ENCODE measurements at places on chromosomes 1 and 21.

DNA sequence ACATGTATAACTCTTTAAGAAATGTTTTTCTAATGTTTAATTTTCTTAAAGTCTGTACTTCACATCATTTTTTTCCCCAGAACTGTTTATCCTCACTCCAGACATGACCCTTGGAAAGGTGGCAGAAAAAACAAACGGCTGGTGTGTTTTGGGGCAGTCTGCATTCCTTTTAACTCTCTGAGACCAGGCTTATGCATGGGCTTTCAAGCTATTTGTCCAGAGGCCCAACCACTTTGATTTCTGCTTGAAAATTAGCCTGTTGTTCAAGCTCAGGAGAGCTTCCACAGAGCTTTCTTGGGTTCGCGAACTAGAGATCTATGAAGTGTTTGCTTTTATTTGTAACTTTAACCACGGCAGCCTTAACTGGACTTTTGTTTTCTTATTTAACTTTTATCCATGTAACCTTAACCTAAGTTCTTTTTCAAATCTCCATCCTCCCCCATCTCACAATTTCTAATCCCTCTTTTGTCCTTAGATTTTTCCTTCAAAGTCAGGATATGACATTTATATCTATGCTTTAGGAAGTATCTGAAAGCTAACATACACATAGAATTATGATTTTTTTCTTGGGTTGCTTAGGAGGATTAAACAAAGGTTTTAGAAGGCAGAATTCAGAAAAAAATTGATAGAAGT is 111.8 kb downstream of the FGGY start:
- DNase-seq = no peak

DNA sequence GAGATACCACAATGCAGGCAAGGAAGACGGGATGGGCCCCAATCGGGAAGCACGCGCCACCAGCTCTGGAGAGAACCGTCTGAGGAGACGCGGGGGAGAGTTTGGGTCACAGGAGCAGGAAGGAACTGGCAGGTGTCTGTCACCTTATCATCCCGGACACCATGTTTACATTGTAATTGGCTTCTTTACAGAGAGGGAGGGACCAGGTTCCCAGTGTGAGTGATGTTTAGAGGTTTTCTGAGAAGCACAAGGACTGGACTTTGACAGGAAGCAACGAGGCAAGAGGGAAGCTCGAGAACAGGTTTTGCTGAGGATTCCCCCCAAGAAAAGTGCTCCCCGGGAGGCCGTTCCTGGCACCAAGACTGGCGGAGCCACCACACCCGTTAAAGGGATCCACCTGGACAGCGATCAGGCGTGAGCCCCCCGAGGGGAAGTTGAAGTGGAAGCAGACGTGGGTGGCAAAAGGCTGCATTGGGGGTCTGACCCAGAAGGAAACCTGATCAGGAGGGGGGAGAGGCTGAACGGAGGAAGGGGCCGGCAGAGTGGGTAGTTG is 957 bp downstream of the EPS15 start:
- peak; percentile 11 for DNase-seq

DNA sequence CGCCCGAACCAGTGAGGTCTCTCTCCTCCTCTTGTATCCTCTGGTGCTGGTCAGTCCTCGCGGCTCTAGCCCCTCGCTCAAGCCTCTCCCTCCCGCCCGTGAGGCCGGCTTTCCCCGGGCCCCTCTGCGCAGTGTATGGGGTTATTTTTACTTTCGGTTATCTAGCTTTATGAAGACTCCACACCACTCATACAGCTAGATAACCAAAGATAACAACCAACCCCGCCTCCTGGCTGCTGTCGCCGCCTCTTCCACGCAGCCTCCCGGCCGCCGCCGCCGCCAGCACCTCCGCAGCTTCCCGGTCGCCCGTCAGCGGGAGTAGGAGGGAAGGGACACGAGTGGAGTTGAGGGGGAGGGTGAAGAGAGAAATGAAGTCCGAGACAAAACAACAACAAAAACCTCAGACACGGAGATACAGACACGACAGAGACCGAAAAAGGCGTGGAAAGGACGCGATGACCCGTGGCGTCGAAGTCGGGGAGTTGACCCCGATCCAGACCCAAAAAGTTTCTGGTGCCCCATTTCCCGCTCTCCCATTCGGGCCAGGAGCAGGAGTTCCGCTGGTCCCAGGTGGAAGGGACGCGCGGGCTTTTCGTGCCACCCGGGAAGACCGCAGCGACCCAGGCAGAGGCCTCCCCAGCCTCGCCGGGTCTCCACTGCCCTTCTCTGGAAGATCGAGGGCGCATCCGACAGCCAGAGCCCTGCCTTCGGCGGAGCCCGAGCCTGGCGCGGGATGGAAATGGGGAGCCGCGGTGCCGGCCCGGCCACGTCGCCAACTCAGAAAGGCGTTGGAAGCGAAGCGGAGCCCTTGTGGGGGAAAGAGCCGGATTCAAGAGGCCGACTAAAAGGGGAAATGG is 51.4 kb downstream of the RHBG start:
- DNase-seq = no peak

GRCh38 chr1:228315945-228316588 is 90.6 kb downstream of the TRIM11 start:
- no peak for DNase-seq

DNA sequence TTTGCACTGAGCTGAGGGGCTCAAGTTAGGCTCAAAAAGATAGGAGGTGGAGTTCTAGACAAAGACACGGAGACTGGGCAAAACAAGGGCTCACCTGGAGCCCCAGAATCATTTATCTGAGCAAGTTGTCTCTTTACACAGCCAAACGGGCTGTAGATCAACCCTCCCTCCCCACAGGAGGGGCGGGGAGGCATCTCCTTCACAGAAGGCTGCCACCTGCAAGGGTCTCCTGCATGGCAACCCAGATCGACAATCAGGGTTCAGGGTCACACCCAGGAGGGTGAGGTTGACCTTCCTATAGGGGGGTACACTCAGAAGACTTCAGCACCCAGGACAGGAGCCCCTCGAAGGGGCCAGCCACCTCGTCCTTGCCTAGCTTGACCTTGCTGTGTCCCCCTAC is 84.0 kb downstream of the CD247 start:
- DNase-seq = no peak

DNA sequence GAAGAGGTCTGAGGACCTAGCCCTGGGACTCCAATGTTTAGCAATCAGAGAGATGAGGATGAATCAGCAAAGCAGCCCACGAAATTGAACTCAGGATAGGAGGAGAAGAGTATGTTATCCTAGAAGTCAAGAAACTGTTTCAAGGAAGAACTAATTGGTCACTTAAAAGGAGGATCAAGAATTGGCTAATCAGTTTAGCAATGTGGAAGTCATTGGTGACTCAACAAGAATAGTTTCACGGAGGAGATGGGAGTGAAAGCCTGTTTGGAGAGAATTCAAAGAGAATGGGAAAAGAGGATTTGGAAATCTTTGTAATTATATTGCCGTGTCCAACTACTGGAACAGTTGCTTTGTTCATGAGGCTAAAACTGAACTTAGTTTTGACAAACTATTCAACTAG is 7.4 kb downstream of the HMCN1 start:
- no peak for DNase-seq

DNA sequence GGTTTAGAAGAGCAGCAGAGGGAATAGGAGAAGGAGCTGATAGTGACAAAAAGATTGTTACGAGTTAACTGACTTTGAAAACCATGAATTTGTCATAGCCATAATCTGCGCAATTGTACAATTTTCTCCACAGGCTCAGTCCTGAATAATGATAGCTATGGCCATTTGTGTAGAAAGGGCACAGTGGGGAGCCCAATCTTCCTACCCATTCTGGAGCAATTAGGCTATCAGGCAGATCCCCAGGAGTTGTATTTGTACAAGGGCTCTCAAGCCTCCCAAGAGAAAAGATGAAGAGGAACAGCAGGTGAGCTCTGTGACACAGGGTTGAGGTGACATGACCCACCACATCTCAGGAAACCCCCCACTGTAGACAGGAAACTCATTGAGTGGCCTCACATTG is 42.1 kb upstream of the SAMD13 start:
- no peak for DNase-seq

- DNase-seq = no peak
Observed at GRCh38 chr1:104765085-104765484, 1015.4 kb downstream of the AMY1C start.

DNA sequence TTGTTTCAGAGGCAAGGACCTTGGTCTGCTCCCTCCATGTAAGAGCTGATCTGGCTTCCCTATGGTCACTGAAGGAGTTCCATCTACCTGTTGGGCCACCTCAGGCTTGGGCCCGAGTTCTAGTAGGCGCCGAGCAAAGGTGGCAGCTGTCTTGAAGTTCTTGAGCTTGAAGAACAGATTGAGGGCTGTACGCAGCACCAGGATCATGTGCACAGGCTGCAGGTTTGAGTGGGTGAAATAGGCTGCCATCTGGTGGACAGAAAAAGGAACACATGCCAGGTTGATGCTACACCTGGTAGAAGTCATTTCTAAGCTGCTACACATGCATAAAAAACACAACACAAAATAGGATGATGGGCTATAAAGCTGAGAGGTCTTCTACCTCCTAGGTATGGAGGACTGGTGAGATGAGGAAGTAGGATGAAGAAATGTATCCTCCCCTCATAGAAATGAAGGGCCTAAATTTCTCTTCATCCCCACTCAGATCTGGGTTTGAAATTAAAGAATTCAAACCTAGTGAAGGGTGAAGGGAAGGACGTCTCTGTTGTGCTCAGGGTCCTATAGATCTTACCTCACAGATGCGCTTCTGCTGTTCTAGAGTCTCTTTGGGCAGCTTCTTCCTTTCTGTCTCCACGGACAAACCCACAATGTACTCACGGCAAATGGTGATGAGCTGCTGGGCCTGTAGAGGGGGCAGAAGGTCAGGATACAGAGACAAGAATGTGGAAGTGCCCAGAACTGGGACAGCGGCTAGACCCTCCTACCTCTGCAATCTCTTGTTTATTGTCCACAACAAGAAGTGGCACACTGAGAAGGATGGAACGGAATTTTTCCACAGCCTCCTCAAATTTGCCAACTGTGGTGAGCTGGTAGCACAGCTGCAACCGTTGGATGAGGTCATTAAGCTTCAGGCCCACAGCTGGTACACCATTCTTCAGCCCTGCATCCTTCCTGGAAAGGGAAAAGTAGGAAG is 6.6 kb upstream of the PEX19 start:
- peak; percentile 16 for DNase-seq

GRCh38 chr1:30427545-30427944 is 295.8 kb downstream of the MATN1 start:
- no peak for DNase-seq

DNA sequence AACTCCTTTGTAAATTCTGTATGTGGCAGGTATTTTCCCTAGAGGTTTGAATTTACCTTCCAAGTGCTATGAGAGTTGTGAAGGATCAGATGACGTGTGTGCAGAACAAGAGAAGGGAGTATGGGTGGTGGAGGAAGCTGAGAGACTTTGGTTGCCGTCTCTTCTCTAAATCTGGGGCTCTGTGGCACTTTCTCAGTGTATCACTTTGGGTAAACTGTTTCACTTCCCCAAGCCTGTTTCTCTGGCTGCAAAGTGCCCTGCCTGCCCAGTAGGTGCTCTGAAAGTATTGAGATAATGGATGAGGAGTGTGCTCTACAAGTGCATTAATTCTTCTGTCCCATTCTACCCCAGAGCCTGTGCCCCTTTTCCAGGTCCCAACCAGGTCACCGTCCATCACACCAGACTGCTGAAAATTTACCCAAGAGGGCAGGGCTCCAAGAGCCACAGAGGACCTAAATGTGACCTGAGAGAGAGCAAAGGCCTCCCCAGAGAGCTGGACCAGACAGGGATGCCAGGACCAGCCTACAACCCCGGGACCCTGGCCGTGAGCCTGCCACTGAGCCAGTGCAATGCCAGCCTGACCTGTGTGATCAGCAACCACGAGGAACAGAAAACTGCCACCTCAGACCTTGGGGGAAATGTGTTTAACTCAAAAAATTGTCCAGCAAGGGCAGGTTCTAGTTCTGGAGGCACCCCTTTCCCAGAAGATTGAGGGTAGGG is 131.6 kb upstream of the ETV3 start:
- DNase-seq = no peak
